Placental epithelial cell (primary cell): ENCODE measurements at places on chromosomes 2 and 18. TPM values are rescaled to one million over a fixed set of nuclear protein-coding genes. Genes with fewer than 3 reads are reported as not detected.

Gene GKN2
- not detected in 2 replicates for total RNA-seq

Gene IL36A
- total RNA-seq = not detected in 2 replicates

Gene SOX11
- total RNA-seq = 5.9 and 8.2 TPM in 2 replicates

Gene HTR2B
- total RNA-seq = under 0.01 TPM in 1 of 2 replicates, not detected in the other

Gene KLHL41
- total RNA-seq = 0.33 and 1.2 TPM in 2 replicates

Gene SCN3A
- total RNA-seq = not detected in 2 replicates

Gene RTP5
- not detected in 2 replicates for total RNA-seq

Gene AGXT
- total RNA-seq = not detected in 2 replicates

Gene MDH1B
- 0.43 and 3.9 TPM in 2 replicates for total RNA-seq
